ENCODE measurements at places on chromosomes 7 and 10. TPM values are rescaled to one million over a fixed set of nuclear protein-coding genes. Genes with fewer than 3 reads are reported as not detected.

The CHRM2 gene
- total RNA-seq: not detected

The UCMA gene
- 0.63 TPM for total RNA-seq

The TRIM74 gene
- total RNA-seq: not detected

The ATRNL1 gene
- total RNA-seq: not detected

The CFAP58 gene
- total RNA-seq: 0.26 TPM

The DCLRE1A gene
- total RNA-seq: 5.7 TPM

The SPDYE5 gene
- total RNA-seq: not detected

GRCh38 chr7:69819333-69819705, 221.0 kb downstream of the AUTS2 start:
- no peak for DNase-seq
- no peaks in the 10 kb centered on the region for H3K36me3 ChIP-seq
- H3K27ac ChIP-seq: no peak overlapping the region
- H3K4me1 ChIP-seq: peaks cover 74% of the 10 kb centered on the region
- H3K4me3 ChIP-seq: no peak overlapping the region
- no peaks in the 10 kb centered on the region for H3K27me3 ChIP-seq

GRCh38 chr10:43181146-43181545, 42.9 kb downstream of the CSGALNACT2 start:
- no peak overlapping the region for H3K4me3 ChIP-seq
- DNase-seq: no peak
- no peak overlapping the region for H3K27ac ChIP-seq
- no peaks in the 10 kb centered on the region for H3K4me1 ChIP-seq
- no peaks in the 10 kb centered on the region for H3K27me3 ChIP-seq

GRCh38 chr10:73591935-73592699, 975 bp upstream of the USP54 start:
- no peaks in the 10 kb centered on the region for H3K27me3 ChIP-seq
- H3K4me3 ChIP-seq: no peak overlapping the region
- peaks cover 17% of the 10 kb centered on the region for H3K4me1 ChIP-seq
- no peak overlapping the region for H3K27ac ChIP-seq
- DNase-seq: peak; percentile 57

- no peak for DNase-seq
- H3K27me3 ChIP-seq: no peaks in the 10 kb centered on the region
- no peaks in the 10 kb centered on the region for H3K36me3 ChIP-seq
- H3K4me1 ChIP-seq: peaks cover 5% of the 10 kb centered on the region
Measured at GRCh38 chr7:44733708-44734481, 14.8 kb upstream of the ZMIZ2 start.

- DNase-seq: no peak
- no peak overlapping the region for H3K4me3 ChIP-seq
- H3K27ac ChIP-seq: no peak overlapping the region
- H3K27me3 ChIP-seq: no peaks in the 10 kb centered on the region
- H3K36me3 ChIP-seq: no peaks in the 10 kb centered on the region
Measured at GRCh38 chr7:925601-926000, 28.9 kb downstream of the ADAP1 start.

DNA sequence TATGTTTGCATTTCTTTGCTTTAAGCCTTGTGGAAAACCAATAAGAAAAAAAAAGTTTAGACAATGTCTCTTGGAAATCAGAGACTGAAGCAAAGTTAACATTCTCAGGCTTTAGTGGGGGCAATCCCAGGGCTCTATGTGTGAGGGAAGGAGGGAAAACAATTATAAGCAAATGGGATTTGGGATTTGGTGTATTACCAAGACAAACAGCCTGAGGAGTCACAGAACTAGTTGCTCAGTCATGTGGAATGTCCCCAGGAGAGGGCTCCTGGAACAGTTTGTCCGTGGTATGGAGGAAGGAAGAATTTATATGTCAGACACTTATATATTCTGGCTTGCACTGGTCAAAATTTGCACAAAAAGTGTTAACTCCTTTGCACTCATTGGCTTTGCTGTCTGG, 562.9 kb upstream of the TPK1 start:
- no peak overlapping the region for H3K4me3 ChIP-seq
- H3K27ac ChIP-seq: no peak overlapping the region
- no peaks in the 10 kb centered on the region for H3K27me3 ChIP-seq
- no peaks in the 10 kb centered on the region for H3K4me1 ChIP-seq

GRCh38 chr7:80231707-80232106, 97.1 kb downstream of the GNAI1 start:
- no peaks in the 10 kb centered on the region for H3K27me3 ChIP-seq
- DNase-seq: no peak
- H3K36me3 ChIP-seq: no peaks in the 10 kb centered on the region
- H3K4me1 ChIP-seq: no peaks in the 10 kb centered on the region
- H3K4me3 ChIP-seq: no peak overlapping the region

- H3K4me3 ChIP-seq: no peak overlapping the region
- H3K27me3 ChIP-seq: no peaks in the 10 kb centered on the region
- no peaks in the 10 kb centered on the region for H3K4me1 ChIP-seq
- H3K36me3 ChIP-seq: no peaks in the 10 kb centered on the region
- no peak overlapping the region for H3K27ac ChIP-seq
Measured at GRCh38 chr10:33254556-33255160, 79.8 kb downstream of the NRP1 start.

GRCh38 chr7:27154901-27155815, 1.3 kb downstream of the HOXA7 start:
- H3K36me3 ChIP-seq: no peaks in the 10 kb centered on the region
- H3K27ac ChIP-seq: peak overlapping the region; percentile 75
- no peaks in the 10 kb centered on the region for H3K27me3 ChIP-seq
- DNase-seq: peak; percentile 77
- H3K4me1 ChIP-seq: peaks cover 47% of the 10 kb centered on the region

- no peak for DNase-seq
- H3K27me3 ChIP-seq: no peaks in the 10 kb centered on the region
- no peak overlapping the region for H3K4me3 ChIP-seq
- H3K36me3 ChIP-seq: no peaks in the 10 kb centered on the region
- no peaks in the 10 kb centered on the region for H3K4me1 ChIP-seq
Measured at GRCh38 chr10:124117511-124117785, 24.1 kb upstream of the CHST15 start.

GRCh38 chr7:130985361-130985760, 251.4 kb upstream of the KLF14 start:
- DNase-seq: no peak
- H3K27me3 ChIP-seq: no peaks in the 10 kb centered on the region
- no peak overlapping the region for H3K27ac ChIP-seq
- peaks cover 33% of the 10 kb centered on the region for H3K4me1 ChIP-seq
- no peak overlapping the region for H3K4me3 ChIP-seq

DNA sequence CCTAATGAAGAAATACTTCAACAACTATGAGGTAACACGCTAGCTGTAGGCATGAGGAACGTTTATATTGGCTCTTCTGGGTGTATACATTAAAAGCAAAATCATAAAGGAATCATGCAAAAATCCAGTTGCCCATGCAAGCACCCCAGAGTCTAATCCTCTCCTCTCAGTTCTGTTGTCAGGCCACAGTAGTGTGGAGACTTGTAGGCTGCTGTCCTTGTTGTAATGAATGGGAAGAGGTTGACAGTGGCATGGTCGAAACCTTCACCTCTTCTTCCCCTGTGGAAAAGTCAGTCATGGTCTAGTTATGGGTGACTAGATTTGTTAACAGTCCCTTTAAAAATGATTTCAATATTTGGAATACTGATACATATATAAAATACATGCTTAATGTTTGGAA, 121.3 kb downstream of the CNOT4 start:
- peaks cover 20% of the 10 kb centered on the region for H3K4me1 ChIP-seq
- H3K36me3 ChIP-seq: peaks cover 21% of the 10 kb centered on the region
- no peak overlapping the region for H3K27ac ChIP-seq
- no peak overlapping the region for H3K4me3 ChIP-seq
- DNase-seq: no peak
- H3K27me3 ChIP-seq: no peaks in the 10 kb centered on the region

DNA sequence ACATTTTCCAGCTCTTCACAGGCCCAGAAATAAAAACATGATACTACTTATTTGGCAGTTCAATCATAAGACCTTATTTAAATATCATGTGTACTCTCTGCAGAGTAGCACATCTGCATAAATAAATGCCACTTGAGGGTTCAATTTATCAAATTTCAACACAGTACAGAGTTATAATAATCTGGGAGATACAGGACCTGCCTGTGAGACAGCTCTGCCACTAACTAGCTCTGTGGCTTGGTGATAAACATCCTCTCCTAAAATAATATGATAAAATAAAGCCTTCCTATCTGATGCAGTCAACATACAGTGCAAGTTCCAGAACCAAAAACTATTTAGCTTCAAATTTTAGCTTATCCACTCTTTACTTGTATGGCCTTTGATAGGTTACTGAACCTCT, 90.9 kb upstream of the GATAD1 start:
- no peaks in the 10 kb centered on the region for H3K4me1 ChIP-seq
- H3K27ac ChIP-seq: no peak overlapping the region
- H3K36me3 ChIP-seq: peaks cover 8% of the 10 kb centered on the region
- H3K27me3 ChIP-seq: no peaks in the 10 kb centered on the region

DNA sequence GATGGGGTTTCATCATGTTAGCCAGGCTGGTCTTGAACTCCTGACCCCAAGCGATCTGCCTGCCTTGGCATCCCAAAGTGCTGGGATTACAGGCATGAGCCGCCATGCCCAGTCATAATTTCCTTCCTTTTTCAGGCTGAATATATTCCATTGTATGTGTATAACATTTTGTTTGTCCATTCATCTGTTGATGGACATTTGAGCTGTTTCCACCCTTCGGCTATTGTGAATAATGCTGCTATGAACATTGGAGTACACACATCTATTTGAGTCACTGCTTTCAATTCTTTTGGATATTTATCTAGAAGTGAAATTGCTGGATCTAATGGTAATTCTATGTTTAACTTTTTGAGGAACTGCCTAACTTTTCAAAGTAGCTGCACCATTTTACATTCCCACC, 34.6 kb downstream of the TLX1 start:
- DNase-seq: no peak
- H3K36me3 ChIP-seq: no peaks in the 10 kb centered on the region
- H3K4me1 ChIP-seq: no peaks in the 10 kb centered on the region

DNA sequence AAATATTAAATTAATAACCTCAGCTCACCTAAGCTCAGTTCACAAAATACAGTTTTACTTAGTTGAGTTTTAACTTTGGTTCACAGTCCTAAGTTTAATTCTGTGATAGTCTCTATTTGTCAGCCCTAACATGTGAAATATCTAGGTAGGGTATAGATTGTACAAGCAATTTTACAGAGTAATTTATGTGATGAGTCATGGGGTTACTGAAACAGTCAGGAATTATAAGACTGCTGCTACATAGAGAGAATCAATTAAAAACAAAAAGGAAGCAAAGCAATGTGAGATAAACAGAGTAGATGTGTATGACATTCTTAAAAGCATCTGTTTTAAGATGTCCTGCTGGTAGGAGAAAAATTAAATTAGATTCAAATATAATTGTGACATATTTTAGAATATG, 1018.2 kb upstream of the KCND2 start:
- DNase-seq: no peak
- no peak overlapping the region for H3K27ac ChIP-seq
- no peaks in the 10 kb centered on the region for H3K4me1 ChIP-seq
- H3K36me3 ChIP-seq: no peaks in the 10 kb centered on the region
- H3K27me3 ChIP-seq: no peaks in the 10 kb centered on the region

GRCh38 chr7:130268463-130269317, 2.0 kb downstream of the CPA2 start:
- H3K36me3 ChIP-seq: no peaks in the 10 kb centered on the region
- H3K27ac ChIP-seq: no peak overlapping the region
- H3K4me3 ChIP-seq: no peak overlapping the region
- H3K27me3 ChIP-seq: no peaks in the 10 kb centered on the region
- peaks cover 7% of the 10 kb centered on the region for H3K4me1 ChIP-seq

DNA sequence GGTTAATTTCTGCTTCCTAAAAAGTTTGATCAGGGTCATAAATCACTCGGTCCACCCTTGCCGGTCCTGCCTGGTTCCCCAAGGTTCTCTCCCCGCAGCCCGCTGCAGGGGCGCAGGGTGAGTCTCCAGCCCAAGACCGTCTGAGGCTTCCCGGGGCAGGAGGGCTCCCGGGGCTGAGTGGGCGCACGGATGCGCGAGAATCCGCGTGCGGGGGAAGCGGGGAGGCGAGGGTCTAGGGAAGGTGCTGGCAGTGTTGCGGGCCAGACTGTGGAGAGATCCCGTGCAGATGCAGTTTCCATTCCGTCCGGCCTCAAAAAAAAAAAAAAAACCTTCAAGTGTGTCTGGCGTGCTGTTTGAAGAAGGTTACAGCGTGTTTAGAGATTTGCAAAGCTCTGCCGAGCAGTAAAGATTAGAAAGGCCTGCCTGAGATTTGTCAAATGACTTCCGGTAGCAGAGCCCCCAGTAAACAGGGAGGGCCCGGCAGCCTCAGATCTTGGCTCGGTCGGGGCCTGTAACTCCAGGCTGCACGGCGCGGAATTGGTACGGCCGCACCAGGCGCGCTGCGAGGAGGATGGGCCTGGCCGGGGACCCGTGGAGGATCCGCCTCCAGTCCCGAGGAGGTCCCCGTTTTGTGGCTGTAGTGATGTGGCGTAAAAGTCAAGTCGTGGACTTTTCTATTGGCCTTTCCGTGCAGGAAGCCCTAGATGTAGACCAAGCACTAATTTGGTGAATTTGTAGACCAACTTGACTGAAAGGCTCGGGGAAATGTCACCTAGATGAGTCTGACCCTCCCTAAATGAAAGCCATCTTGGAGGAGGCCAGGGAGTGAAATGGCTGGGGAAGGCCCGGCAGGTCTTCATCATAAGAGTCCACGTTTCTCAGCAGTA, 293.2 kb upstream of the NFE2L3 start:
- no peak overlapping the region for H3K4me3 ChIP-seq
- no peaks in the 10 kb centered on the region for H3K36me3 ChIP-seq
- H3K27ac ChIP-seq: no peak overlapping the region
- peaks cover 47% of the 10 kb centered on the region for H3K4me1 ChIP-seq

DNA sequence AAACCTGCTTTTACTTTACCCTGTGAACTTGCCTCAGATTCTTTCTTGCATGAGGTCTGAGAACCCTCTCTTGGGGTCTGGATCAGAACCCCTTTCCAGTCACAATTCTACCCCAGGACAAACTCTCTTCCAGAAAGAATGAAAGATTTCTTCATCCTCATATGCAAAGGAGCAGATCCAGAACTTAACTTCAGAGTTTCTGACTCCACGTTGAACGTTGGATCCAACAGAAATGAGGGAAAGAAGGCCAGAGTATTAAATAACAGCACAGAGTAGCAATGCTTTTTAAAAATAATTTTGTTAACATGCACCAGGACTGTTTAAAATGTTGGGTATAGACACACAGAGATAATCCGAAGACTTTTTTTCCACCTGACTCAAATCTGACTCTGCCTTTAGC, 632.9 kb upstream of the AUTS2 start:
- peaks cover 9% of the 10 kb centered on the region for H3K4me1 ChIP-seq
- H3K4me3 ChIP-seq: no peak overlapping the region
- no peaks in the 10 kb centered on the region for H3K36me3 ChIP-seq
- no peaks in the 10 kb centered on the region for H3K27me3 ChIP-seq

GRCh38 chr7:137606061-137606674, 240.6 kb downstream of the DGKI start:
- no peaks in the 10 kb centered on the region for H3K4me1 ChIP-seq
- H3K27me3 ChIP-seq: no peaks in the 10 kb centered on the region
- no peak overlapping the region for H3K4me3 ChIP-seq
- H3K27ac ChIP-seq: no peak overlapping the region
- no peaks in the 10 kb centered on the region for H3K36me3 ChIP-seq

- H3K36me3 ChIP-seq: no peaks in the 10 kb centered on the region
- no peaks in the 10 kb centered on the region for H3K27me3 ChIP-seq
- H3K27ac ChIP-seq: no peak overlapping the region
- H3K4me1 ChIP-seq: peaks cover 18% of the 10 kb centered on the region
Measured at GRCh38 chr7:20240080-20240926, 23.1 kb upstream of the MACC1 start.

All from Karpas-422 (cell line).